ENCODE measurements at places on chromosomes 13 and 19.

- DNase-seq = no peak
These were observed 79.6 kb upstream of the POMP start for GRCh38 chr13:28579322-28579721.

- no peak for DNase-seq
These were observed 108.2 kb downstream of the SHISA2 start for GRCh38 chr13:25943658-25944057.

GRCh38 chr19:13430790-13431582 lies 75.3 kb downstream of the CACNA1A start:
- DNase-seq = peak; percentile 29

DNA sequence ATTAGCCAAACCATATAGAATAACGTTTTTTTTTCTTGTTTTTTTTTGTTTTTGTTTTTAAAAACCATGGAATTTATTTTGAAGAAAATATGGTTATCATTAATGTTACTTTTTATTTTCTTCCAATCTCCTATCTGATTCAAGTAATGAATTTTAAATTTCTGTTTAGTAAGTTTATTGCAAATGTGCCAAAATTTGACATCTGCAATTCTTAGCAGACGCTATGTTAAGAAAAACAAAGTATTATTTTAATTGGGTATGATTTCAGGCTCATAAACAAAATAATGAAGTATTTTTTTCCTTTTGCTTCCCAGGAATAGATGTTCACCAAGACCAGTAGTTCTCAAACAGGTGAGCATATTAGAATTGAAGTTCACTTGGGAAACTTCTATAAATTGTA lies 63.1 kb downstream of the POSTN start:
- DNase-seq = no peak

DNA sequence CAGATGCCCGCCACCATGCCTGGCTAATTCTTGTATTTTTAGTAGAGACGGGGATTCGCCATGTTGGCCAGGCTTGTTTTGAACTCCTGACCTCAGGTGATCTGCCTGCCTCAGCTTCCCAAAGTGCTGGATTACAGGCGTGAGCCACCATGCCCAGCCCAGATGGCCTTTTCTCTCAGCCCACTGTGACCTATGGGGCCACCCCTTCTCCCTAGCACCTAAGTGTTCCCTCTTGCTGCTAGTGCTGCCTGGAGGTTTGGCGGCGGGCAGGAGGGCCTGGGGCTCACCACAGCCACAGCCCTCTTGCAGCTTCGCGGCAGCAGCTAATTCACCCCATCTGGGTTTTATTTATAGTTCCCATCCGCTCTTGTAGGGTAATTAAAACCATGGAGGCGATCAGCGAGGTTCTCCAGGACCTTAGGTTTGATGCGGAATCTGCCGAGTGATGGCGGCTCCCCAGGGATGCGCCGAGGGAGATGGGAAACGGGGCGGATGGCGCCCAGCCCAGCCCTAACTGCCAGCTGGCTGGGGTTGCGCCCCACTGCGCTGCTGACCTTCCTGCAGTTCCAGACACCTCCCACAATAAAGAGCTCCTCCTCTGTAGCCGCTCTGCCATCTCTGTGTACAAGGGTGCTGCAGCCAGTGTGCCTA lies 3.3 kb downstream of the REX1BD start:
- DNase-seq = no peak

DNA sequence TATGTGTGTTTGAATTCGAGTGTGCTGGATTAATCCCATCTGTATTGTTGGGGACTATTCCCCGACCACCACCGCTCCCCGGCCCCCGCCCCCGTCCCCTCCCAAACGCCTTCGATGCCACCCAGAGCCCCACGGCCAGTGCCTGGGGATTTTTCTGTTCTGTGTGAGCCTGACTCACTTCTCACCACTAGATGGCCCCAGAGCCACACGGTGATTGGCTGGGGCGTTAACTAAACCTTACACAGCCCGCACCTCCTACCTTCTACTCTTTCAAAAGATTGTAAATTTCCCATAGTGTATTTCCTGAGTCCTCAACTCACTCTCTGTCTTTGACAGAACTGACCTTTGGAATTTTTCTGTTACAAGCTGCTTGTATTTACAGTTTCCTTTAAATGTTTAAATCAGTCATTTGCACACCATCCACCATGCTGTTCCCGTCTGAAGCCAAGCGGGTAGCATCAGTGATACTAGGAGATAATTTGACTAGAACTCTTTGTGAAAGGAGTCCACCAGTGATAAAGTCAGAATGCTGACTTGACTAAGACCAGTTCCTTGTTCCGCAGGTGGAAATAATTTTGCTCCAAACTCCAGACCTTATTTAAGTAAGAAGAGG lies 61.4 kb downstream of the RFX2 start:
- DNase-seq = peak; percentile 84

DNA sequence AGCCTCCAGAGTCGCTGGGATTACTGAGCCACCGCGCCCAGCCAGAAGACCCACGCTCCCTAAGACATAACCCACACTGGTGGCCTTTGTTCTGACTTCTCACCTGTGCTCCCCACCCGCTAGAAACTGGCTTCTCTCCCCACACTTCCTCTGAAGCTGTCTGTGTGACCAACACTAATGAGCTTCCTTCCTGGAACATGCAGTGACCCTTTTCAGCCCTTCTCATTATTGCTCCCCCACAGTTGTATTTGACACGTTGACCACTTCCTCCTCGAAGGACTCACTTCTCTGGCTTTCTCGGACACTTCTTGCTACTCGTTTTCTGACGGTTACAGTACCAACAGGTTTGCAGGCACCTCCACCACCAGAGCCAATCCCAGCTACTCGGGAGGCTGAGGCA lies 10.9 kb downstream of the NCR1 start:
- DNase-seq = peak; percentile 21

- DNase-seq = no peak
These were observed 24.4 kb downstream of the IL17D start for GRCh38 chr13:20727856-20728255.

GRCh38 chr13:99386911-99387788 lies 80.0 kb upstream of the GPR183 start:
- DNase-seq = peak; percentile 89

- DNase-seq = no peak
These were observed 25.7 kb downstream of the NOVA2 start for GRCh38 chr19:45947926-45948325.

DNA sequence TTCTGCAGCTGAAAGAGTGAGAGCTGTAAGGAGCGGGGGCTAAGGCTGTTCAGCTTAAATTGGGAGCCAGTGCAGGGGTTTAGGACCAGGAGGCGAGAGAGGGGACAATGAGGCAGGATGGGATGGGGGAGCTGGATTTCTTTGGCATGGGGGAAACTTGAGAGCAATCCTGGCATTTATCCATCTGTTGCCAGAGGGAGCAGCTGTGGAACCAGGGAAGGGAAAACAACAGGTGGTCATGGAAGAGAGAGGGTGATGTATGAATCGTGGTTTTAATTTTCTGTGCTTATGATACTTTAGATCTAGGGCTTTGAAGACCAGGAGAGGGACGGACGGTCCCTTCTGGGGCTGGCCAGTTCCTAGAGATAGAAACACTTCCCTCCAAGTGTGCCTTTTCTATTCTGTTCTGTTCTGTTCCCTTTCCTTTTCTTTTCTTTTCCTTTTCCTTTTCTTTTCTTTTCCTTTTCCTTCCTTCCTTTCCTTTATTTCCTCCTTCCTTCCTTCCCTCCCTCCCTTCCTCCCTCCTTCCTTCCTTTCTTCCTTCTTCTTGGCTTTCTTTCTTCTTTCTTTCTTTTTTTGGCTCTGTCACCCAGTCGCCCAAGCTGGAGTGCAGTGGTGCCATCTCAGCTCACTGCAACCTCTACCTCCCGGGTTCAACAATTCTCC lies 16.0 kb upstream of the CCL25 start:
- DNase-seq = no peak

DNA sequence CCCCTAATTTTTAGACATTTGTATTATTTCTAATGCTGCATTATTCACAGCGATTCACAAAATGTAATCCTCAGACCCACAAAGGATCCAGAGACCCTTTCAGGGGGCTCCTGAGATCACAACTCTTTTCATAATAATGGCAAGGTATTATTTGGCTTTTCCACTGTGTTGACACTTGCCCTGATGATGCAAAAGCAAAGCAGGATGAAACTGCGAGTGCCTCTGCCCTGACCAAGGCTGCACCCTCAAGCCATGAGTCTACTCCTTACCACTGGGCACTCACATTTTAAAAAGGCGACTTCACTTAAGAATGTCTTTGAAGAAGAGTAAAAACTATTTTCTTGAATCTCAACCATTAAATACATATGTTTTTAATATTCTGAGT lies 11.4 kb downstream of the ELF1 start:
- DNase-seq = no peak

DNA sequence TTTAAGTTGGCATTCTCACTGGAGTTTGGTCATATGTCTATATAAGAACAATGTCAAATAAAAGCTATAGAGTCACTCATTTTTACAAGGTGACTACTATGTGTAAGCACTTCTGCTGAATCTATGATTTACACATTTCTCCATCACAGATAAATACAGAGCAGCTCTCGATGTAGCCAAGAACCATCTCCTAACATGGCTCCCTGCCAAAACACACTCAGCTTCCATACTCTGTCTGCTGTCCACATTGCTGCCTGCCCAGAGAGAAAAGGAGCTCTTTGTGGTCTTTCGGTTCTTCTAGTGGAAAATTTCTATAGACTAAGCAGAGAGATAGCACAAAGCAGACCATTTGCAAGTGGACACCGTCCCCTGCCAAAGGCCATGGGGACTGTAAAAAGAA lies 190.9 kb upstream of the KLF12 start:
- no peak for DNase-seq

DNA sequence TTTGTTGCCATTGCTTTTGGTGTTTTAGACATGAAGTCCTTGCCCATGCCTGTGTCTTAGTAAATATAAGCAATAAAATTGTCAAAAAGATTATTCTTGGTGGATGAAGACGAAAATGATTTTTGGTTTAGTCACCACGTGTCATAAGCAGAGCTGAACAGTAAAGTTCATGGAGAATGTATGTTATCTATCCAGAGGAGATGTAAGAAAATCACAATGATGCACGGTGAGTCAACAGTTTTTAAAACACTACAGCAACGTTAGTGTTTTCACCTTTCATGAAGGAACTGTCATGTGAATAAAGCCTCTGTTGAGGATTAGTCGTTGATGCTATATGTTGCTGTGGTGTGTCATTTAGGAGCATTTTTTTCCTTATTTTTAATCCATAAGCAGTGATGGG lies 137.6 kb downstream of the GPC6 start:
- no peak for DNase-seq

DNA sequence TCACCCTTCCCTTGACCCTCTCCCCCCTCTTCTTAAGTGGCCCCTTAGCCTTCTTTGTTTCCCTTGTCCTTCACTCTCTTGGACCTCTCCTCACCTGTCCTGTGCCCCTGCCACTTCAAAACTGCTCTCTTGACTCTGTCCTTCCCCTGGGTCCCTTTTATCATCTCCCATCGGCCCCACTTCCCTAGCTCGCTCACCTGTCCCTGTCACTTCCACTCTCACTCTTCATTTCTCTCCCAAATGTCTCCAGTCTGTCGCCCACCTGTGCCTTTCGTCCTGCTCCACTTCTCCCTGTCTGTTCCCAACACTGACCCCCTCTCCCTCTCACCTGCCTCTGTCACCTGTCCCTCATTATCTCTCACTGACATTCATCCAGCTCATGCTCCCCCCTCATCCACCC lies 699 bp downstream of the IFNL1 start:
- DNase-seq = no peak

GRCh38 chr13:75825161-75825560 lies 189.0 kb downstream of the LMO7 start:
- no peak for DNase-seq

- DNase-seq = no peak
These were observed 85.2 kb downstream of the EDNRB start for GRCh38 chr13:77833331-77833863.

- no peak for DNase-seq
These were observed 163.7 kb upstream of the KL start for GRCh38 chr13:32852526-32852925.

DNA sequence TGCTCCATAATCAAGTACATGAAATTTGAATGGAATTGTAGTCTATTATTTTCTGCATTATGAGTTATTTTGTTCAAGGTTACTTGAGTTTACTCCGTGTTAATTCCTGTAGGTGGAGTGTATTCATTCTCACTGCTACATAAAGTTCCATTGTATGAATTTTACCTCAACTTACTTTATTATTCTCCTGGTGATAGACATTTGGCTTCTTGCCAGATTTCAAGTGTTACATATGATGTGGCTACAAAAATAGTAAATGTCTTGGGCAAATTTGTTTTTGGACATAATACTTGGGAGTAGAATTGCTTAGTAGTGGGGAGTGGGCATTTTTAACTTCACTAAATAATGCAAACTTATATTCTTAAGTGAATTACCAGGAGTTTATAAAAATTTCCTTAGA lies 328.9 kb downstream of the SHISA2 start:
- no peak for DNase-seq

- no peak for DNase-seq
These were observed 1.2 kb upstream of the DCT start for GRCh38 chr13:94480672-94481145.

DNA sequence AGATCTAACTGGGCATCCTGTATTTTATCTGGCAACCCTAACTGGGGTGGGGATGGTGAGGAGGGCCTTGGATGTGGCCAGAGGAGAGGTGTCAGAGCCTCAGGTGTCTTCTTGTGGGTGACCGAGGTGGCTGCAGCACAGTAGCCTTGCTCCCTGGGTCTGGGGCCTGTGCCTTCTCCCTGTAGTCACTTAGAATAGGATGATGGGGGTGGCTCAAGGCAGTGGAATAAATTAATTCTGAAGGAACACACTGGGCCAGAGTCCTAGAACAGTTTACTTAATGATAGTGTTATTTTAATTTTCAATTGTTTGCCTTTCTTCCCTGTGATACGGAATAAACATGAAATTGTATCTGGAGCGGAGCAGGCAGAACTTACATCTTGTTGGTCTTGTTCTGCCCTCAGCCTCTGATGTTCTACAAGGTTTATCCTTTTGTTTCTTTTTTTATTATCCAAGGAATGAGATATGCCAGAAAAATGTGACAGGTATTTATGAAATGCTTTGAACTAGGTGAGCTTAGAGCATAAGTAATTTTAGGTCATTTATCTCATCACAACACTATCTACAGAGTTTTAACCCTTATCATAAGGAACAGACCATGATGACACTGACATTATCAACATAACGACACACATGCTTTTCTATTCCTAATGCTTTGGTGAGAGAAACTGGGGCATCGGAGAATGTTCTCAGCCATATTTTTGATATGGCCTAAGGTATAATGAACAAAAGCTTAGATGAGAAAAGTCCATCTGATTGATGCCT lies 51.4 kb downstream of the LRCH1 start:
- no peak for DNase-seq

DNA sequence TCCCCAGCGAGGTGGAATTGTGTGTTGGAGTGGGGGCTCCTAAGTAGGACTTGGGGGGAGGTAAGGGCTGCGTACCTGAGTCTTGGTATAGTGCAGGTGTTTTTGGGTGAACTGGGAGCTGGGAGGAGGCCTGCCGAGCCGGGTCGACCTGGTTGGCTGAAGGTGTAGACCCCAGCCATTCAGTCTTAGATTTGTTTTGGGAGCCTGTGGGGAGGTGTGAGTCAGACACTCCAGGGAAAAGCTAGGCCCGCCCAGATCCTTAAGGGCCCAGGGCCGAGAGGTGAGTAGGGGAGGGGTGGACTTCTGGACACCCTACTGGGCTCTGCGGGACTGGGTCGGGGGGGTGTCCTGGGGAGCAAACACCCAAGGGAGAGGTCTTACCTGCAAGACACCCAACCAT lies 935 bp downstream of the CRB3 start:
- no peak for DNase-seq

All from CD8-positive, alpha-beta T cell (primary cell).